Omental fat pad (tissue), 4 donors: ENCODE measurements at places on chromosomes 2 and 18.

- DNase-seq = no peak
These were observed 9.9 kb downstream of the EPAS1 start for GRCh38 chr2:46306988-46307655.

- DNase-seq = peak; percentile 45
These were observed 127.6 kb upstream of the TWIST2 start for GRCh38 chr2:238720232-238720672.

GRCh38 chr18:49921318-49921985 is 108.1 kb upstream of the ACAA2 start:
- no peak for DNase-seq

- no peak for DNase-seq
These were observed 209.3 kb downstream of the SLC4A3 start for GRCh38 chr2:219836647-219837177.

DNA sequence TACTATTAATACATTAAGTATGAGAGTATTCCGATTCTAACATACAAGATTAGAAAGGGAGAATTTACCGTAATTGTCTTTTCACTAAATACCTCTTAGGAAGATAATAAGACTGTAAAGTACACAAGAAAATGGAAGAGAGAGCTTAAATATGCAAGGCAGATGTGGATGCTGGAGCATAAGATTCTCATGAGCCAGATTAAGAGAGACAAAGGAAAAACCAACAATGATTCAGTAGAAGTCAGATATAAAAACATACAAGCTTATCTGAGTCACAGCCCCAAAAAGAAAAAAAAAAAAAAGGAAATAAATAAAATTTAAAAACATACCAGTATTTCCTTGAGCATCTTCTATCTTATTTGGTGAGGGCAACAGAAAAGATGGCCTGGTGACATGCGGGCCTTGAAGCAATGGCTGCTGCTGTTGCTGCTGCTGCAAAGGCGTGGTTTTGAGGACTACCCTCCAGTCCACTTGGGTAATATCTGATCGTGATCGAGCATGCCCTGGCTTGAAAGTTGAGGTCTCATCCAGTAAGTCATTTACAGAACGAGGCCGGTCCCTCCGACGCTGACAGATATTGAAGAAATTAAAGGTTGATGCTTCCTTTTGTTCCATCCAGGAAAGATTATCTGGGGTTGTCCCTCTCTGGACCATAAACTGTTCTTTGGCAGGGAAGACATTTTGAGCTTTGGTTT is 24.5 kb downstream of the PLEKHM3 start:
- DNase-seq = no peak

GRCh38 chr2:73268830-73269685 is 15.2 kb downstream of the FBXO41 start:
- no peak for DNase-seq

DNA sequence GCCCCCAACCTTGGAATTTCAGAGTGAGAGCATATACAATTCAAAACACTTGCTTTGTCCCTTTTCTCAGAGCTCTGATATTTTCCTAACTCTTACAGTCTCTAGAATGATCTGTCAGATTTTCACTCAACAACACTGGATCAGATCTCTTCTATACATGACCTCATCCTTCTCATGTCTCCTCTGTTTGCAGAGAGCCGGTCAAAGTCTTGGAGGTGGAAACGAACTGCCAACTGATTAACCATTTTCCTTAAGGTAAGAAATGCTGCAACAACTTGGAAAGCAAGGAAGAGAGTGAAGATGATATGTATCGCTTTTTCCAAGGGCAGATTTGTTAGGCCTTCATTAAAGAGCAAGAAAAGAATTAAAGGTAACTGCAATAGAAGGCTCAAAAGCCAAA is 4.9 kb downstream of the TMEM17 start:
- DNase-seq = no peak

GRCh38 chr18:80194874-80195570 is 52.3 kb downstream of the PARD6G start:
- no peak for DNase-seq

DNA sequence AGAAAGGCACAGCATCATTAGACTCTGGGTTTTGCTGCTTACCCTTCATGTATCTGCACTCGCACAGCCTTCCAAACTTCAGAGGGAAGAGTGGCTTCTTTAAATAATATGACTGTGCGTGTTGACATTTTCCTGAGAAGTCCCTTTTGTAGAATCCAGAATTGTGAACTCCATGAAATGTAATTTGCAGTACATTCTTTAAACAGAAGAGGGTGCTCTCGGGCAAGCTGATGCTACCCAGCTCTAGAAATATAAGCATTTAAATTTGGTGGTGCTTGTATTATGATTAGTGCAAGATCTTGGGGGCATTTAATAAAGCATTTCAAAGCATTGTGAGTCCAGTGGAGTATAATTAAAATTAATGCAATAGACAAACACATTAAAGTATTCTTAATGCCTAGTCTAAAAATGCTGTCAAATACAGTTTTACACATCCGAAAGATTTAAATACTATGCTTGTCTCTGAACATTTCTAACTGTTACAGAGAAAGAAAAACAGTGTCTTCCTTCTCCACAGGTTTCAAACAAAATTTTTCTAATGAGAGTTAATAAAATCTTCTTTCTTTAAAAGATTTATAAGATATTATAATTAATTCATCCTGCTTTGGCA is 17.3 kb upstream of the GTF2A1L start:
- DNase-seq = no peak

DNA sequence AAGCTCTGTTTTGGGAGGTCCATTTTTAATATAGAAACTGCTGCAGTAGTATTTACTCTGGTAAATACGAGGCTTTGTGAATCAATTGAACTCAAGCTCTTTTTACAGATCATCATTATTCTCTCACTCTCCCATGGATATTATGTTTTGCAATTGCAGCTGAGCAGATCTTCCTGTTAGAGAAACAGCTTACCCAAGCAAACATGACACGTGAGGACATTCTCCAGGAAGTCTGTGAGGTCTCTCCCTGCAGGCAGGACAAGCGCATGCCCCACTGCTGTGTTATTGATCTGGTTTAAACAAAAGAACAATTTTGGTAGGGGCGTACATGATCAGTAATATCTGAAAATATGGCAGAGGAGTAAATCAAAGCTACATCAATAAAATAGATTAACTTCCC is 72.1 kb downstream of the COL6A3 start:
- no peak for DNase-seq

DNA sequence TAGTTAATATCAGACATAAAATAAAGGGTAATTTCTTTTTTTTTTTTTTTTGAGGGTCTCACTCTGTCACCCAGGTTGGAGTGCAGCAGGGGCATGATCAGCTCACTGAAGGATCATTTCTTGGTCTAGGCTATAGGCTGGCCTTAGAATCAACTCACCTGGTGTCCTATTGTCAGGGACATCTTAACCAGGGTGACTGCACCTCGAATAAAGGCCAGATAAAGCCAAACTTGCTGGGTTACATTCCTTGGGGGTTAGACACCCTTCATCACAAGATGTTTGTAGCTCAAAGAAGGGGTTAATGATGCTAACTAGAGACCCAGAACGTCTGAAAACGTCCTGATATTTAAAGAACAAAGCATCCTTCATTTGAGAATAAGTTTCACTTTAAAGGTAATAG is 17.9 kb downstream of the SPATA3 start:
- DNase-seq = no peak

DNA sequence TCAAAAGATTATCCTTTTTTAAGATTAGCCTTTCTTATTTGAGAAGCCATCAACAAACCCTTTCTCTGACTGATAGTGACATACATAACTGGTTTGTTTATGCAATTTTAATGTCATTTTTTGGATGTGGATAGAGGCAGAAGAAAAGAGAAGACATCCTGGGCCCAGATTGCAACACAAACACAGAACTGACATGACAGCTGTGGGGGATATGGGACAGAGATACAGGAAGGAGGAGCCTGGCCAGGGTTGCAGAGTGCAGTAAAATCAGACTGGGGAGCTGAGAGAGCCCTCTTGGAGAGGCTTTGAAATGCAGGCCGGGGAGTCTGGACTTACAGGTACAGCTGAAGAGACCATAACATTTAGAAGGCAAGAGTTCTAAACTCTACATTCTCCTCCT is 65.1 kb downstream of the SIGLEC15 start:
- DNase-seq = no peak

DNA sequence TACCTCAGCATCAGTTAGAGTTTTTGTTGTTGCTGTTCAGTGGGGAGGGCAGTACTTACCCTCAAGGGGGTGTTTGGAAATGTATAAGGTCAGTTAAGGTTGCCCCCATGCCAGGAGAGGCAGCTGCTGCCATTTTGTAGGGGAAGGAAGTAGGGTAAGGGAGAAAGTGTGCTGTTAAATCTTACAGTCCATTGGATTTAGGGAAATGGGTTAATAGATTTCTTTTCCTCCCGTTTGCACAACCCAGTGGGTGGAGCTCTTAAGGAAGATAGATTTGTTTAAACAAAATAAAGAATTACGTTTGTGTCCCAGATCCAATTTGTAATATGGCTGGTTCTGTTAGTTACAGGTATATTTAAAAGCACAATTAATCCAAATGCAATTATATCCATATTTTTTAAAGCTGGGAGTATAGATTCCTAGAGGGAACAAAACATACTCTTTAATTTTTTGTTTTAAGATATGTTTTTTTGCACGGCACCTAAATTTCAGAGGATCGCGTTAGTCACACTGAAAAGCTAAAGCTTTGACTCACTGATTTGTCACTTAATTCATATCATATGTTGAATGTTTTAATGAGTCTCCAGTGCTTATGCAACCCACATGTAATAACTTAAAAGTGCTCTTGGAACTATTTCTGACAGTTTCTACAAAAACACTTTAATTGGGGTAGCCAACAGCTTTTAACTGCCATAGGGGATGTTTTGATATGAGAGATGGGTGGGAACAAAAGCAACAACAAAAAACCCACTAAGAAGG is 9.0 kb upstream of the CWC22 start:
- no peak for DNase-seq

DNA sequence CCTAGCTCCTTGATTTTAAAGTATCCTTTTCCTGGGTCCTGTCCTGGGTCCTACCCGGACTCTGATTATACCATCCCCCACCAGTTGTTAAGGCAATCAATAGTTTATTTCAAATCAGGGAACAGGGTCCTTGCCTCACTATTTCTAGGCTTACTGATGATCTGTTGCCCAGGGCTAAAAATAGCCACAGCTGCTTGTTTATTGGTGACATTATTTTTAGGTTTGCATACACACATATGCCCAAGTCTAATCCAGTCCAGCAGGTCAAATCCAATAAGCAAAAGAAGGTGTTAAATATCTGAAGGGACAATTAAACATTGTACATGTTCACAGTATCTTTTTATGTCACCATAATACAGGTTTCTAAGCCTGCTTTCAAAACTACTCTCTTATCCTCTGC is 66.0 kb downstream of the RAB10 start:
- DNase-seq = no peak

DNA sequence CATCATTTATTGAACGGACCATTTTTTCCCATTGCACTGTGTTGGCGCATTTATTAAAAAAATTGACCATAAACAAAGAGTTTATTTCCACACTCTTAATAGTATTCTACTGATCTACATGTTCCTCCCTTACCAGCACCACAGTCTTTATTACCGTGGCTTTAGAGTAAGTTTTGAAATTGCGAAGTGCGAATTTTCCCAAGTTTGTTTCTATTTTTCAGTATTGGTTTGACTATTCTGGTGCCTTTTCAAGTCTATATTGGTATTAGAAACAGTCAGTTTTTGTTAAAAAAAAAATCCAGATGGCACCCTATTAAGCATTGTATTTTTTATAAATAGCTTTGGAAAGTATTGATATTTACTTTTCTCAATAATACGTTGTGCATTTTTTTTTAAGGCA is 795.1 kb upstream of the HS6ST1 start:
- no peak for DNase-seq

- no peak for DNase-seq
These were observed 2.2 kb downstream of the IL1F10 start for GRCh38 chr2:113069676-113070605.

DNA sequence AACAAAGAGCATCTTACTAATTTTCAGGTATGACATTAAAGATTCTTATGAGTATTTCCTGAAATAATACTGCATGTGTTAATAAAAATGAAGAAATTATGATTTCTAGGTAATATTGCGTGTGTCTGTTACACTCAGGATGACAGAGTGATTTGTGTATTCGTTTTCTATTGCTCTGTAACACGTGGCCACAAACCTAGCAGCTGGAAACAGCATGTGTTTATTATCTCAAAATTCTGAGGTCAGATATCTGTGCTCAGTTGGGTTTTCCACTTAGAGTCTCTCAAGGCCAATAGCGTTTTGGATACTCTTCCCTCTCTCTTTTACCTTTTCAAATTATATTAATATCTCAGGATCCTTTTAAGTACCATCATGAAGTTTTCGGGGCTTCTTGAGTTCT is 667.9 kb upstream of the CDH7 start:
- DNase-seq = no peak

- DNase-seq = no peak
These were observed 63.0 kb downstream of the GREB1 start for GRCh38 chr2:11596801-11597200.

DNA sequence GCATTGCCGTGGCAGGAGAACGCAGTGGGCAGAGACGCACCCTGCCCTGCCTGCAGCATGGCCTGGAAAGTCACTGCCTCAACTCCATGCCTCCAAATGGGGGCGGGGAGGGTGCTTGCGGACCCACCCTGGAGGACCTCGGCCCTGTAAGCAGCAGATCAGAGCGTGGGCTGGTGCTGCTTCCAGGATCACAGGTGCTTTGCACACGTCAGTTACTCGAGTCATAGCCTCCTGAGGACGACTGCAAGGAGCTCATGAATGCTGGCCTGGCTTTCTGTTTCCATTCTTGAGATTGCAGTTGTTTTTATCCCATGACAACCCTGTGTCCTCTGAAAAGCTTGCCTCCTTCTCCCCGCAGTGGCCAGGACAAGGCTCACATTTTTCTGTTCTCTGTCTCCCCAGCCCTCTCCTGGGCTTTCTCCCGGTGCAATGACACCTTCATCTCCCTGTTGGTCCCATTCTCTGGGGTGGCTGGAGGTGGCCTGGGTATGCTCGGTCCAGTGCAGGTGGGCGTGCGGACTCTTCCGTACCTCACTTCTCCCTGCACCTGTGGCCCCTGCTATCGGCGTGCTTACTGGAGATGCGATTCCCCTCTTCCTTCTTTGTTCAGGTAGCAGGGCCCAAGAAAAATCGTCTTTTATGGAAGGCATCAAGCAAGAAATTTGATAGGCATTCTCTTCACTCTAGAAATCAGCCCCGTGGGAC is 208.0 kb downstream of the GBX2 start:
- DNase-seq = no peak

DNA sequence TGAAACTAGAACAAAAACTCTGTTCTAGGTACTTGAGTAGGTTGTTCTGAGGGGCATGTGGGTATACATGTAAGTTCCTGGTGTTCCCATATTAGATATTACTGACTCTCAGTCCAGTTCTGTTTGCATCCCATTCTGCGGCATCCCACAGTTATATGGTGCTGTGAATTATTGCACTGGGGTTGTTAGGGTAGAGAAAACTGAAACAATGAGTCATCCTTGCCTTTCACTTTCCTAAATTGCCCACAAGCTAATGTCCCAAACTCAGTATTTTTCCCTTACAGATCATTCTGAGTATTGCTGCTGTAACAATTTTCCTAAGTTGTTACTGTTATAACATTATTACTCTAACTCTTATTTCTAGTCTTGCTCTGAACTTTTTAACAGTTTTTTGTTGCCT is 3.0 kb downstream of the WDR75 start:
- no peak for DNase-seq
